ENCODE measurements at places on chromosomes 2 and 18.

GRCh38 chr18:76161983-76162382 lies 333.1 kb downstream of the ZNF516 start:
- no peak for DNase-seq

DNA sequence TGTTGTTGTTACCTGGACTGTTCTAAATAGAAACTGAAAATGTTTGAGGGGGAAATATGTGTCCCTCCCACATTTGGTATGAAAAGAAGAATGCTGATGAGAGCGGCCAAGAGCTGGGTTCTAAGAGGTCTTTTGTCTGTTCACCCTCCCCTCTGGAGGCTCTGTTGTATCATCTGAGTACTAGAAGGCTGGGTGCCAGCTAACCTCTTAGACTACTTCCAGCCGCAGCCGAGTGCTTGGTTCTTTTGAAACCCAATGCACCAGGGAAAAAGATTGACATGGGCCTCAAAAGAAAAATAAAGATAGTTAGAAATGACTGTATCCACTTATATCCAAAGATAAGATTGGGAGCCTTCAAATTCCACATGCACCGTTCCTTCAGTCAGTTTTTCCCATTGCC lies 255.9 kb downstream of the TXNL1 start:
- DNase-seq: no peak

GRCh38 chr2:146608490-146608889 lies 1236.3 kb upstream of the ACVR2A start:
- no peak for DNase-seq

DNA sequence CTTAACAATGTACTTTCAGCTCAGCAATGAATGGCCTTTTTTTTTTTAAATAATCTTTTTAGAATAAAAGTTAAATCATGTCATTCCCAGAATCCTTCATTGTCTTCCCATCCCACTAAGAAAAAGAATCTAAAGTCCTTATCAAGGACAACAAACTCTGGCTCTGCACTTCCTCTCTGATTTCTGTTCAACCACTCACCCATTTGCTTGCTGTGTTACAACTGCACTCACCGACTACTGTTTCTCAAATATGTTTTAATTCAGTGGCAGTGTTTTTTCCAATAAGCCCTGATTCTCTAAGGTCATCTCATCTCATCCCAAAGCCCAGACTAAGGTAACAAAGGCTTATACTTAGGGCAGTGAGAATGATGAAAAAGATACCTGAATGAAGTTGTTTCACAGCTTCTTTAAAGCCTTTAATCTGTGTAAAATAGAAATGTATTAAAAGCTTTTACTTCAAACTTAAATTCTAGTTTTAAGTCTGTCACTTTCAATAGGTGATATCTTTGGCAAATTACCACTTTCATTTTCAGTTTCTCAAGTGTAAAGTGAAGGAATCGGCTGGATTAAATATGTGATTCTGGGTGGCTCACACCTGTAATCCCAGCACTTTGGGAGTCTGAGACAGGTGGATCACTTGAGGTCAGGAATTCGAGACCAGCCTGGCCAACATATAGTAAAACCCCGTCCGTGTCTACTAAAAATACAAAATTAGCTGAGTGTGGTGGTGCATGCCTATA lies 87.6 kb downstream of the RBBP8 start:
- no peak for DNase-seq

- no peak for DNase-seq
Measured at GRCh38 chr2:151959238-151959637, 131.0 kb upstream of the ARL5A start.

DNA sequence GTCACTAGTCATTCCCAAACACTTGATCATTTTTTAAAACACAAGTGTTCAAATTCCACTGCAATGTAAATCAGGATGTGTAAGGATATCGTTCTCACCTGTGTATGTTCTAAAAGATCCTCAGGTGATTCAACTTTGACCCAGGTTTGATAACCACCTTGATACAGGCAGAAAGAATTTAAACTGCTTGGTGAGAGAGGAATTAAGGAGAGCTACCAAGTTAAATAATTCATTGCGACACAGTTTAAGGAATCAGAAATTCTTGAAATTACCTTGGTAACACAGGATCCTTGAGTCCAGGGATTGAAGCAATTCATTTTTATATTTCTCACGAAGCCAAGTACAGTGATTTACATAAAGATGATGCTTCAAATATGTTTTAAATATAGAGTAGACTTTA lies 80.7 kb upstream of the EHBP1 start:
- DNase-seq: no peak

DNA sequence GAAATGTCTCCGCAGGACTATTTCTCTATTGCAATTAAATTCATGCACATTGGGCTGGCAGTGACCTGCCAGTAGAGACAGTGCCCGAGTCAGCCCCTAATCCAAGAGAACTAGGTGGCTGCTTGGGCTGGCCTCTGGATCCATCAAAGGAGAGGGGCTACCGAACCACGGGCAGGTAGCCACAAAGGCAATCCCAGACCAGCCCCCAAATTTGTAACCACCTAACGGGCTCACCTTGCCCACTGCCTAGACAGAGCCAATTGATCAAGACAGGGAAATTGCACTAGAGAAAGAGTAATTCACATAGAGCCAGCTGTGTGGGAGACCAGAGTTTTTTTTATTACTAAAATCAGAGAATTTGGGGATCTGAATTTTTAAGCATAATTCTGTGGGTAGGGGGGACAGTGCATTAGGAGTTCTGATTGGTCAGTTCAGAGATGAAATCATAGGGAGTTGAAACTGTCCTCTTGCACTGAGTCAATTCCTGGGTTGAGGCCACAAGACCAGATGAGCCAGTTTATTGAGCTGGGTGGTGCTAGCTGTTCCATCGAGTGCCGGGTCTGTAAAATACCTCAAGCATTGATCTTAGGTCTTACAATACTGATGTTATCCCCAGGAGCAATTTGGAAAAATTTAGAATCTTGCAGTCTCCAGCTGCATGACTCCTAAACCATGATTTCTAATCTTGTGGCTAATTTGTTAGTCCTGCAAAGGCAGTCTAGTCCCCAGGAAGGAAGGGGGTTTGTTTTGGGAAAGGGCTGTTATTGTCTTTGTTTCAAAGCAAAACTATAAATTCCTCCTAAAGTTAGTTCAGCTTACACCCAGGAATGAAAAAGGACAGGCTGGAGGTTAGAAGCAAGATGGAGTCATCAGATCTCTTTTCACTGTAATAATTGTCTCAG lies 260.4 kb upstream of the SP5 start:
- DNase-seq: no peak

DNA sequence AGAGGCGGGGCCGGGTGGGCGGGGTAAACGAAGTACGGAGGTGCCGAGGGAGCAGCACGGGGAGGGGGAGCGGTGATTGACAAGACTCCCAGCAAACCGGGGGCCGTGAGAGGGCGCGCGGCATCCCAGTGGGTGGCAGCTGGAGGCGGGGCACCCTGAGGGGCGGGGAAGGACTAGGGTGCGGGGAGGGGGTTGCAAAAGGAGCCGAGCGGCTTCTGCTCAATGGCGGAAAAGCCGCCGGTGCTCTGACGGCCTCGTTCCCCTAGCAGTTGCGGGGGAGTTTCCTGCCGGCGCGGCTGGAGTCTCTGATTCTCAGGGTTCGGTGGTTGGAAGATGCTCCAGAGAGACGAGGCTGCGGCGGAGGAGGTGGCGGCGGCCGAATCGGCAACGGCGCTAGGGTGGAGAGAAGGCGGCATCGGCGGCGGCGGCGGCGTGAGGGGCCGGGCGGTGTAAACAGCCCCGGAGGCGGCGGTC lies at the start of gene PPM1B:
TSS of gene PPM1B (plus strand) at position 195 of the 474 bp plus-strand sequence. CDS start 32,325 bp downstream, outside the sequence.
- no peak for DNase-seq

- DNase-seq: peak; percentile 89
Measured at GRCh38 chr2:38176619-38177021, 100.7 kb upstream of the CYP1B1 start.

- DNase-seq: no peak
Measured at GRCh38 chr2:110860630-110861029, 128.3 kb downstream of the ACOXL start.

- DNase-seq: no peak
Measured at GRCh38 chr2:241018051-241018891, 19.9 kb downstream of the SNED1 start.

All from fibroblast of the conjunctiva (primary cell).